ENCODE measurements at places on chromosomes 7 and 10. TPM values are rescaled to one million over a fixed set of nuclear protein-coding genes. Genes with fewer than 3 reads are reported as not detected.

DNA sequence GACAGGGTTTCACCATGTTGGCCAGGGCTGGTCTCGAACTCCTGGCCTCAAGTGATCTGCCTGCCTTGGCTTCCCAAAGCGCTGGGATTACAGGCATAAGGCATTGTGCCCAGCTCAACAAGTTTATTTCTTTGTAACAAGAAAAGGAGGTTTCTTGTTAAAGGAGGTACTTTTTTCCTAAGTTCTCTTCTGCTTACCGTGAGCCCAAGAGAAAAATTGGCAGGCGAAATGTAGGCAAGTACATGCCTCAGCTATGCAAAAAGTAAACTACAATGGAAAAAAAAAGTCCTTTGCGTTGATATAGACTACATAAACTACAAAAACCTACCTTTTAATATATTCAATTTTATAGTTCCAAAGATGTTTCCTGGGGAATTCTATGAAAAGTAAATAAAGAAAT lies 122.6 kb downstream of the DKK1 start:
- DNase-seq: no peak

DNA sequence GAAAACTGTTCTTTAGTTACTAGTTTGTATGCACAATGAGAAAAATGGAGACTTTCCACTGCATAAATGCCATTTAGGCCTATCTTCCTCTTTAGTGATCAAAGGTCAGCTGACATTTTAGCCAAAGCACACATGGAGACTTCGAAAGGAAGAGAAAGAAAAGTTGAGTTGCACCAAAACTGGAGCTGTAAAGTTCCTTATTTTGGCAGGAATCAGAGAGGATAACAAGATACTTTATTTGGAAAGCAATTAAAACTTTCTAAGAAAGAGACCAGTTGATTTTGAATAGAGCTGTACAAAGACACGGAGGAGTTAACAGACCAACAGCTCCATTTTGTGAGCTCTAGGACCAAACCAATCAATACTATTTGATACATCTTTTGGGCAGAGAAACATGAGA lies 14.2 kb downstream of the ENTPD7 start:
- DNase-seq: no peak

GRCh38 chr7:55129541-55130394 lies 111.0 kb downstream of the EGFR start:
- DNase-seq: no peak

- DNase-seq: no peak
Measured at GRCh38 chr10:16381083-16381482, 55.7 kb upstream of the PTER start.

DNA sequence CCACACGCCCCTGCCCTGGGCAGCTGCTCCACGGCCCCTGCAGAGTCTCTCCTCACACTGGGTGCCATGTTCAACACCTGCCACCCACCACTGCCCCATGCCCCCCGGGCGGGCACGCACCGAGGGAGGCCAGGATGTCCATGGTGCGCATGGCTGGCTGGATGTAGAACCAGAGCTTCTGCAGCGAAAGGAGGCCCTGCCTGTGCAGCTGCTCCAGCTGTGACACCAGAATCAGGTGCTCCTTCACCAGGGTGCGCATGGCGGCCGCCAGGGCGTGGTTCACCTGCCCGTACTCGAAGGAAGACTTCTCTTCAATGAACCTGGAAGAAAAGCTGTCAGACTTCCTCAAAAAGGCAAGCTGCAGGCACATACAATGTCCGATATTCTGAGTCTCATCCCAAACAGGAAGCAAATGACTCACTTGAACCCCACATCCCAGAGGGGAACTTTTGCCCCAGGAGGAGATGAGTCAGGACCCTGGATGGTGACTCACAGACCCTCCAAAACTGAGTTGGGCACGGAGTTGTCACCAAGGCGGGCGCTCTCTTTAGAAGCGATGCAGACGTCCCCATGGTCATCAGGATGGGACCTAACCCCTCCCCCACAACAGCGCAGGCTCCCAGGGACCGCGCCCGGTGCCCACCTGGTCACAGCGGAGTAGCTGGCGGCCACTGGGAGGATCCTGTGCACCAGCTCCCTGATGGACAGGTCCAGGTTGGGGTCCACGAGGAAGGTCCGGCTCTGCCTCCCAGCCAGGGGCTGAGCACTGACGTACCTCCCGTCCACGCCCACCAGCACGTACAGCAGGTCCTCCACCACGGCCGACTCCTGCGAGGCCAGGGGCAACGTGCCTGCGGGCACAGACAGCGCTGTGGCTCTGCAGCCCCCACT lies 15.5 kb downstream of the TUBGCP2 start:
- no peak for DNase-seq

- no peak for DNase-seq
Measured at GRCh38 chr7:142974626-142975025, 12.5 kb upstream of the KEL start.

DNA sequence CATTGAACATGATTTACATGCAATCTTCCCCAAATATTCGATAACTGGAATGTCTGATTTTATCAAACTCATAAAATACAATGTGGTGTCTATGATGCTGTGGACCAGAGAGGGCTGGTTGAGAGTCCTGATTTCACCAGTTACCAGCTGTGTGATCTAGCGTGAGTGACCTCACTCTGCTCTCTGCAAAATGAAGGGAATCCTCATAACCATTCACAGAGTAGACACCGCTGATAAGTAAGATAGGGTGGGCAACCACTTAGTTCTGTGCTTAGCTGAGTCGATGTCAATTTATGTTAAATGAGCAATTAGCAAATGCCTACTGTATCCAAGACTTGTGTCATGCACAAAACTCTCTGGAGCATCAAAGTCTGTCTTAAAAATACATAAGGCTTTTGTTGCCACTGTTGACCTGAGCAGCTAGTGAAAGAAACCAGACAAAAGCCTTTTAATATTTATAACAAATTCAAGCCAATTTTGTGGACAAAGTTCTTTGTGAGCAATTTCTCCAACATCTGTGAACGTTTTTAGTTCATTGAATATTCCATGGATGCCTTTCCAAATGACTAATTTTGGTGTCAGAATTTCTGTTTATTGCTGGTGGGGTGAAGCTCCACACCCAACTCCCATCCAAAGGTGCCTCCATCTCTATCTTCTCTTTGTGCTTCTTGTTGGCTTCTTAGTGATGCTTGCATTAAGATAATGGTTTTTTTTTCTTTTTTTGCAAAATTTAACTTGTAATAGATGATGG lies 314.2 kb downstream of the ADRA2A start:
- DNase-seq: no peak

GRCh38 chr10:108490944-108491343 lies 1326.4 kb upstream of the SORCS1 start:
- DNase-seq: no peak

DNA sequence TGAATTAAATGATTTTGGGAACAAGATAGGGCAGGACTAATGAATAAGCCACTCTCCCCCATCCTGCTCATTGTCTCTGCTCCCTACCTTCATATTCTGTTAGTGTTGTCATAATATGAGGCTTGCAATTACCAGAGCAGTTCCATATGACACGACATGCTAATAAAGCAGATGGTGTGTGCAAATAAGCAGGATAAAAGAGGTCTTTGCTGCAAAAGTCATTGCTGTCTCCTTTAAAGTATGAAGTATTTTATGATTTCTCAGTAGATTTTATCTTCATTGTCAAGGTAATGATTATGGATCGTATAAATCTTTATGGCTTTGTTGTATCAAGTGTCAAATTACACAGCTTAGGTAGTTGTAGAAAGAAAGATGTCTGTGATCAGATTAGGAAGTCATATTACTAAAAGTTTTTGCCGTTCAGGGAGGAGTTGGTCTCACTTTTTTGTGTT lies 114.8 kb downstream of the SDK1 start:
- no peak for DNase-seq

DNA sequence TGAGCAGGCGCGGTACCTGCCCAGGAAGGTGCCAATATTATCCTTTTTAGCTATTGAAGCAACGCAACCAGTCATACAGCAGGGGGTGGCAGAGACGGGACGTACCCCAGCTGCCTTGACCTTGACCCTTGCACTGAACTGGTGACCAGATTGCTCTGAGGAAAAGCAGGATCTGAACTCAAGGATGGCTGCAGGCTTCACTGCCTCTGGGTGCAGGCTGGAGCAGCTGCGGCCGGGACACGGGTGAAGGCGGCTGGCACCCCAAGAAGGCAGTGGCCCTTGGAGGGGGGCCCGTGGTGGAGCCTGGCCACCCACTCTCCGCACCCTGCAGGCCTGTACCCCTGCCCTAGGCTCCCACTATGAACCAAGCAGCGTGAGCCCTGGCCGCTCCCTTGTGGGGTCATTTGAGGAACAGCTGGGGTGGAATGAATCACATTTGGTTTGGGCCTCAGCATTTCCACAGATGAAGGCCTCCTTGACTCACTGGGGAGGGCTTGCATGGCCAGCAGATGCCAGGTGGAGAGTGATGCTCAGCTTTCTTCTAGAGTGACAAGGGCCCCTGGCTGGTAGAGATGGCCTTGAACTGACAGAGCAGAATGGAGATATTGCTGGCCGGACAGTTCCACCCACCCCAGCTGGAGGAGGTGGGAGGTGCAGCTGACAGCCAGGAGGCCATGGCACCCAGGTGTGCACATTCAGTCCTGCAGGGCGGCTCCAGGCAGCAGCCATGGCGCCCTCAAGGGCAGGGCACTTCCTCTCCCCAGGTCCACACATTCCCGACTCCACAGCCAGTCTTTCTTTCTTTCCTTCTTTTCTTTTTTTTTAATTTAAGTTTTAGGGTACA lies 218.7 kb downstream of the WDR37 start:
- DNase-seq: no peak

- no peak for DNase-seq
Measured at GRCh38 chr7:107430057-107430456, 39.8 kb upstream of the GPR22 start.

- no peak for DNase-seq
Measured at GRCh38 chr7:89401690-89402089, 606.2 kb upstream of the TEX47 start.

DNA sequence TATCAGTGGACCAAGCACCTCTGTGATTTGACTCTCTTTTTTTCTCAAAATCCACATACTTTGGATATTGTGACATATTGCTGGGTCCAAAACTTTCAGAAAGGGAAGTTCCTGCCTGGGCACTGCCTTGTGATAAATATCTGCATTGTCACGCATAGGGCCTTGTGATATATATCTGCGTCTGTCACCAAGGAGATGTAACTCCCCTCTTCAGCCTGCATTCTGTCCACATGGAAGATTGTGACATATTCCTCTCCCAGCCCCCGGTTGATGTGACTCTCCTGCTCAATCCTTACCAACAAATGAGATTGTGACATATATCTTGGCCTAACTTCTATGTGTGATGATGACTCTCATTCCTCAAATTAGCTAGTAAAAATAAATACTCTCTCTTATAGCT lies 25.4 kb upstream of the ZNF107 start:
- DNase-seq: no peak

DNA sequence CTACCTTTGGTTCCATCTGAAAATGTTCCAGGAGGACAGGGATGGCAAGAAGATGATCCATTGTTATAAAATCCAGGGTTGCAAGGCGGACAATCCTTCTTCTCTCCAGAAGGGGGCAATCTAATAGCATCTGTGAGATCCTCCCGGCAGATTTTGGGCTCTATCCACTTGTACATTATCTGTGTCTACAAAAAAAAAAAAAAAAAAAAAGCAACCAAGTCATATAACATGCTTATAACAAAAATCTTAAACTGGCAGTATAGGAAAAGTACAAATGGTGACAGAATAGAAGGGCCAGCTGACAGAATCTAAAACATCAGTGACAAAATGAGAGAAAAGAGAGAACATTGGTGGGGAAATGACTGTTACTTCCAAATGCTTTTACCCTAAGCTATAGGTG lies 132.7 kb downstream of the ELAPOR2 start:
- no peak for DNase-seq

DNA sequence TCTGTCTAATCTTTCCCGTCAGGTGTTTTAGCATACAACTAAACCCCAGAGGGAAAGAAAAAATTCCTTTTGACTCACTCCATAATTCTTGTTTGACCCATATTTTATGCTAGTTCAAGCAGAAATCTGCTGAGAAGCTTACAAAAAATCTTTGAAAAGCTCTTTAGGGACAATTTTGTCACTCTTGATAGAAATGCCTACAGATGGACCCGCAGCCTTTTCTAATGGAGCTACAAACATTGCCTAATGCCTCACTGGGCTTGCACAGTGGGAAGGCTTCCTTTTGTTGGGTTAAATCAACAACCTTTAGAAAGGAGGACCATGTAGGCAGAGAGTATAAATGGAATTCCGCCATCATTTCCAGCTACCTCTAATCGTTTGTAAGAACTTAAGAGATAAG lies 344.5 kb downstream of the PCLO start:
- no peak for DNase-seq

DNA sequence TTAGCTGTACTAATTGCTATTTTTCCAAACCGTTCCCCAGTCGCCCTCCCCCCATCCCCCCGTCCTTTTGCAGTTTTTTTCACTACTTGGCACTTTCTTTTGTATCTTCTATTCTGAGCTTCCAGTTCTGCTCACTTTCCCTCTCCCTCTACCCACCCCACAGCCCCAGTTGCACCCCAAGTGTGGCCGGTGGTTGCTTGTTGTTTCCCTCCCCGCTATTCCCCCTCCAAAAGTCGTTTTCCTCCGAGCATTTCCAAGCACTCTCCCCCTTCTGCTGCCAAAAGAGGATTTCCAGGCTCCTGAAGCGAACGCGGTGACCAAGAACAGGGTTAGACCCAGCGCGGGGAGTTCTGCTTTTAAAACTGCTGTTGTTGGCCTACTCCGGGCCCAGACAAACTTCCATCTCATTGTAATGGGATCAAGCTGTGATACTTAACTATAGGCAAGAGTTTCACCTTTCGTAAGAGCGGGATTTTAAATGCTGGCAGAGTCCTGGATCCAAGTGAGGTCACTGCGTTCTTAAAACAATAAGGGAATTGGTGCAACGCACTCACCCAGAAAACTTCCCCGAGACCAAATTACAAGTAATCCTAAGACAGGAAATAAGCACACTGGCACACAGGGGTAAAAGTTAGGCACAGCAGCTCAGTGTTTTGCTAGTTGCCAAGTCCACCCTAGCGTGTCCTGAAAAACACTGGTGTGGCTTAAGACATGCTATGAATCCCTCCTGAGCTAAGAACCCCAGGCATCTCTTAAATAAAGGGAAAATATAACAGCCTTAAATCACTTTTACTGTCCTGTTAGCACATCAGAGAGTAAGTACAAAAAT lies 1.5 kb upstream of the RGS10 start:
- no peak for DNase-seq

The ADAM8 gene
- 137 TPM for total RNA-seq

The MINDY4 gene
- 1.3 TPM for total RNA-seq

The CALHM3 gene
- total RNA-seq: not detected

The HMX3 gene
- not detected for total RNA-seq

The LRRN3 gene
- total RNA-seq: not detected

The ATOH7 gene
- total RNA-seq: not detected
